Activated T-cell treated with anti-CD3 and anti-CD28 coated beads for 48 hours (primary cell): ENCODE measurements at places on chromosomes 2 and 18.

GRCh38 chr2:207974216-207974605 is 51.1 kb downstream of the PLEKHM3 start:
- DNase-seq, result no peak

DNA sequence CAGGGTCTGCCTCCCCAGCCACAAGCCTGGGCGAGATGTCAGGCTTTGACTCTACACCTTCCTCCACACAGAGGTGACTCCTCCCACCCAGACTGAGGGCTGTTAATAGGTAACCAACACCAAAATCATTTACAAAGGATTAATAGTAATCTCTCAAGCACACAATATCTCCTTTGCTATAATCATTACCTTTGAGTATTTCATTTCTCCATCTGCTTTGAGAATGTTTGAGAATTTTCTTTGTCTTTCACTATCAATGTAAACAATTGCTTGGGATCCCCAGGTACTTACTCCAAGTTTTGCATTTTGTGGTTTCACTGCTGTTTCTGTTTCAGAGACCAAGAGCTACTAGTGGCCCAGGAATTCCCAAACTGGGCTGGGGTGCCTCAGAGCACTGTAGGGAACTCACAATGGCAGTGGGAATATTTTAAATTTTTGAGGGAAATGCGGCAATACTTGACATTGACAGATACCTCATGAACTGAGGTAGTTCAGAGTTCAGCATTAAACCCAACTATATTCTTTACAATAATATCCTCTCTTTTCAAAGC is 166.4 kb upstream of the MGAT5 start:
- no peak for DNase-seq

DNA sequence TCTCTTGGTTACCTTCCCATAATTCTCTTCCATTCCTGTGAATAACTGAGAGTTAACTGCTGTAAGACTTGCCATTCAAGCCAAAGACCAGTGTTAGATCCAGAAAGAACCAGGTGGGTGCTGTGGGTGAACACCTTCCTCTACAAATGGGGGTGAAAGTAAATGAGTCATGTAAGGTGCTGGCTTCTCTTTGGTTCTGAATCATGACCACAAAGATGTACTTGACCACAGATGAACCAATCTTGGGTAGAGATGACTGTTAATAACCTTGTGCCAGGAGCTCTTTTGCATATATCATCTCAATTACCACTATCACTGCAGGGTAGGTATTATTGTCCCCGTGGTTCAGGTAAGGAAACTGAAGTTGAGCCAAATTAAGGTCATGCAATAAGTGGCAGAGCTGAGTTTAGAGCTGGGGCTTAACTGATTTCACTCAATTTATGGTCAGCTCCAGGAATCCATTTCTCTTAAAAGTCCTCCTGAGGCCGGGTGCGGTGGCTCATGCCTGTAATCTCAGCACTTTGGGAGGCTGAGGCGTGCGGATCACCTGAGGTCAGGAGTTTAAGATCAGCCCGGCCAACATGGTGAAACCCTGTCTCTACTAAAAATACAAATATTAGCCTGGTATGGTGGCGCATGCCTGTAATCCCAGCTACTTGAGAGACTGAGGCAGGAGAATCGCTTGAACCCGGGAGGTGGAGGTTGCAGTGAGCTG is 244.9 kb upstream of the CXCR4 start:
- DNase-seq, result no peak

DNA sequence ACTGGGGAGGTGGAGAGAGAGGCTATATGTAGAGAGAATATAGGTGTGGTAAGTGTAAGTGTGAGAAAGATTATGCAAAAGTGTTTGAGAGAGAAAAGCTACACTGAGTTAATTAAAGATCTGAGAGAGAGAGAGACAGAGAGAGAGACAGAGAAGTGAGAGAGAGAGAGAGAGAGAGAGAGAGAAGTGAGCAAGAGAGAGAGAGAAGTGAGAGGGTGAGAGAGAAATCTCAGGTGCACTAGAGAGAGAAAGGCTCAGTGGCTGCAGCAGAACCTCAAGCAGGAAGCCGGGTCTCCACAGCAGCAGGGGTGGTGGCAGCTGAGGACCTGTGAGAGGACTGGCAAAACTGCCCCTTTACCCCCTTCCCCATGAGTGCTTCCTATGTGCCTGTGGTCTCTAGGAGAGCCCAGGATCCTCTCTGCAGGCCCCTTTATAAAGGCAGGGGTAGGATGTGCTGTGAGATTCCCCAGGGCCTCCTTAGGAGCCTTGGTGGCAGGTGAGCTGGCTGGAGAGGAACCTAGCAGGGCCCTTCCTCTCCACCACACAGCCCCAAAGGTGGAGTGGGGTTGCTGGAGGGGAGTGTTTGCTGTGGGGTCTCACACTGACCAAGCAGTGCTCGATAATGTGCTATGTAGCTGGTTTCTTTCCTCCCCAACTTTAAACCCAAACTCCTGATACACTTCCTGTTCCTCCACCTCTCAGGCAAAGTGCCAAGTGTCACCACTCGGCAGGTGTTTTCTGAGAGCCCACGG is 52.6 kb downstream of the SLC4A5 start:
- no peak for DNase-seq

DNA sequence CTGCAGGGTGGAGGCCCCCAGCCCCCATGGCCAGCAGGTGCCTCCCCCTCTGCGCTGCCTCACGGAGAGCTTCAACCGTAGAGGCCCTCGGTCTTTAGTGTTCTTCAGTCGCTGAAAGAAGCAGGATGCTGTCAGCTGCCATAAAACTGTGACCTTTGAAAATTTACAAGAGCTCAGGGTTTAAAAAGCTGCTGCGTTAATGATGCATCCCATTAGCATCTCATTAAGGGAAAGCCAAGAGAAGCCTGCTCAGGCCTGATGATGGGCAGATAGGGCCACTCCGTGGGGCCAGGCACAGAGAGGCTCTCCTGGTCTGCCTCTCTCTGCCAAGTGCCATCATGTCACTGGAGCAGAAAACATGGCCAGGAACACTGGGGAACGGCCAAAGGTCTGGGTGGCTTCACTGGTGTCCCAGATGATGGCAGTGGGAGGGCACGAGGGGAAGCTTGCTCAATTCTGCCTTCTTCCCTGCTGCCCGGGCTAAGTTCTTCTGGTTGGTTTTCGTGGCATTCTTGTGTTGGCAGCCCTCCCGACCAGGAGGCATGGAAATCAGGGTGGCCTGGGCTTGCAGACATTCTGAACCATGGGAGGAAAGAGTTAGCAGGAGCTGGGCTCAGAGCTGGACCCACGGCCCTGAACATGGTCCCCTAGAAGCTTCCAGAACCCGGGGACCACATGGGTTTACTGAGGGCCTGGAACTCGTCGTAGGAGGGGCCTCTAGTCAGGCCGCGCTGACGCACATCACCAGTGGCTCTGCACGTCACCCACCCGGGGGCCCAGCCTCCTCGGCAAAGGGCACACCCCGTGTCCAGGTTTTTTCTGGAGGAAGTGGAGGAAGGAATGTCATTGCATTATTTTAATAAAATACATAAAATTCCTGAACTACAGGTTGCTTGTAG is 250.7 kb downstream of the KLHL29 start:
- no peak for DNase-seq
